ENCODE measurements at places on chromosomes 2 and 18.

- no peak for DNase-seq
Measured at GRCh38 chr2:16386431-16386830, 279.2 kb downstream of the CYRIA start.

DNA sequence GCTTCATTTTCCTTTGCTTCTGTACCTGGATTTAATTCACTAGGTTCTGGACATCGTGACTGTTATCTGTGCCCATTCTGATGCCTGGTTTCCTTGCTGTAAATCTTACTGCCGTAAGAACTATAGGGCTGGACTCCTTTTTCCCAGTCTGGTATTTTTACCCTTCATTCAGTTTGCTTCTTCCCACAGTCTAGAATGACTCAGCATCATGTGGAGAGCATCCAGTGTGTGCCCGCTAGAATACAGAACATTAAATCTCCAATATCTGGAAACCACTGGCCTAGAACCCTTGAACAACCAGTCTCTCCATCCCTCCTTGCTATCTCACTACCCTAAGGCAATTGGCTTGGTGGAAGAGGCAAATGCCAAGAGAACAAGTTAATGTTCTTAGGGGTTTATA, 1075.4 kb upstream of the ZEB2 start:
- no peak for DNase-seq

- no peak for DNase-seq
Measured at GRCh38 chr2:209472112-209472832, 48.4 kb downstream of the MAP2 start.

- peak; percentile 54 for DNase-seq
Measured at GRCh38 chr2:241354668-241355658, 1.1 kb upstream of the FARP2 start.

GRCh38 chr18:9950289-9951016, 36.6 kb downstream of the VAPA start:
- no peak for DNase-seq

GRCh38 chr2:149082079-149082478, 43.6 kb downstream of the LYPD6B start:
- DNase-seq, result no peak

DNA sequence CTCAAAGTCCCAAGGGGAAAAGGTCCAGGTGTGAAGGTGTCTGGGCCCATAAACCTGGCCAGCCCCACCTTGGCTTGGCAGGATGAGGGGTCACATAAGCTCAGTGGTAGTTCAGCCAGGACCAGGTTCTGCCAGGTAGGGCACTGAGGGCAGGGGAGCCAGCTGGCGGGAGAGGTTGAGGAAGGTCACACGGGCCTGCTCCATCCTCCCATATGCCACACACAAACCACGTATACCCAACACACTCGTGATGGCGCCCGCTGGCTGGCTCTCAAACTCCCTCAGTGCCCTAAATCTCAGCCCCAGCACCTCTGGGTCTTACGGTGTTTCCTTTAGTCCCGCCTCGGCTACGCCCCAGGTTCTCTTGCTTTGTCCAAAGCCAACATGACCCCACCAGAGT, 160.5 kb downstream of the ZFP36L2 start:
- DNase-seq, result no peak

DNA sequence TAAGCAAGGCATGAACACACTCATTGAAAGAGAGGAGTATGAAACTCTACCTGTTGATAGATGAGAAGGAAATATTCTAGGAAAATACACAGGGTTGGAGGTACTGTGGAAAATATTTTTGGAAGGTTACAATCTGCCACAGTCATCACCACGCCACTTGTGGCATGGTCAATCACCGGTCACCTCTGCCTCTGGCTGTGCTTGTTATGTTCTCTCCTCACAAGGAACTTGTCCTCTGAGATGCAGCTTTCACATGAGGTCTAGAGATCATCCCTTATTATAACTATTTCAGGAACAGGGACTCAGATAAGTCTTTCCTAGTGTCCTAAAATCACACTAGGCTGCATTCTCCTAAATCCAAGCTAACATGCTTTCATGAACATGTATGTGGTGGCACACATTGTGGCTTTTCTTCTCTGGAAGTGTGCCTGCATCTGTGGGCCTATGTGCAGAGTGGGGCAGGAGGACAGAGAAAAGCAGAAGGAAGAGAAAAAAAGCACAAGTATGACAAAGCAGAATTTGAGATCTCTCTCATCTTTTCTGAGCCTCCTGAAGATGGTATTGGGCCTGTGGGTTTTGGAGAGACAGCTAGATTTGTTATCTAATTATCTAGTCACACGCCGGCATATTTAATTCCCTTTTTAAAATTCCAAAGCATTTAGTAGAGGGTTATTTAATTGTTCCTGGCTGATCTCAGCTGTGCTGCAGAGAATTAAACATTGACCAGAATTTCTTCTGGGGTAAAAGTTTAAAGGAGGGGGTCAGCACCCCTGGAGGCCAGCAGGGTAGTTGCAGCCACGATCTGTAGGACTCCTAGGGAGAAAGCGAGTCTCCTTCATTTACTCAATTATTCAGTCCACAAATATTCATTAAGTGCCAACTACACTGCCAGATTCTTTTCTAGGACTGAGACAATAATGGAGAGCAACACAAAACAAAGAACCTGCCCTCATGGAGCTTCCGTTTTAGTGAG, 294.6 kb downstream of the RDH14 start:
- DNase-seq, result no peak

- DNase-seq, result no peak
Measured at GRCh38 chr2:1052771-1053191, 102.1 kb downstream of the SNTG2 start.

- DNase-seq, result no peak
Measured at GRCh38 chr2:162636206-162636728, 202.3 kb downstream of the KCNH7 start.

GRCh38 chr2:180523621-180524340, 456.6 kb upstream of the UBE2E3 start:
- no peak for DNase-seq

DNA sequence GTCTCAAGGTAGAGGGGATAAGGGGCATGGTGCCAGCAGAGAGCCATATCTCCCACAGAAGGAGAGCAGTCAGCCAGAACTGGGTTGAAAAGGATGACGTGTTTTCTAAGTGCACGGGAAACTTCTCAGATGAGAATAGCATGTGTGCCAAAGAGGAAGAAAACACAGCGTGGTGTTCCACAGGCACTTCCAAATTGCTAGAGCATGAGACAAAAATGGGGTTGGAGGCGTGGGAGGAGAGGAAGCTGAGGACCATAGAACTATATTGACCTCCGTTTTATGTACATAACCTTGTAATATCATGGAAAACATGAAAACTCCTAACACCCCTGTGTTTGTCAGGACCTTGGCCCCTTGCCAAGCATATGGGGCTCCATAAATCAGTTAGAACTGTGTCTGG, 682.7 kb upstream of the RAB6C start:
- no peak for DNase-seq

GRCh38 chr2:216149741-216150140, 40.6 kb downstream of the XRCC5 start:
- DNase-seq, result no peak

GRCh38 chr2:39942950-39943349, 163.9 kb upstream of the THUMPD2 start:
- DNase-seq, result no peak

GRCh38 chr2:54666131-54666633, 57.3 kb upstream of the EML6 start:
- no peak for DNase-seq

- no peak for DNase-seq
Measured at GRCh38 chr2:181566334-181567032, 90.4 kb downstream of the CERKL start.

DNA sequence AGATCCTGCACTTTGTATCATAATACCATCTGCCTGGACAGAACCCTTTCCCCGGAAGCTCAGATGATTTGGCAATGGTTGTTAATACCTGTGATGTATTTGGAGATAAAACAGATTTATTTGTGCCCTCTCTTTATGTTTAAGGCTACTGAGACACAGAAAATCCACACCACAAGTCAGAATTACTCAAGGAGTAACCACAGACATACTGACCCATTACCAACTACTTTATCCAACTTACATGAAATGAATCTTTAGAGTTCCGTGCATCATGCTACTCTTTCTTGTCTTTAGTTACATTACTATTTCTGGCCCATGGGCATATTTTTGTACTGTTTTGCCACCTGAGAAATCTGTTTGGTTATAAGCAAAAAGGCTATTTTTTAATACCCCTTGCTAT, 384.0 kb downstream of the STK39 start:
- no peak for DNase-seq

DNA sequence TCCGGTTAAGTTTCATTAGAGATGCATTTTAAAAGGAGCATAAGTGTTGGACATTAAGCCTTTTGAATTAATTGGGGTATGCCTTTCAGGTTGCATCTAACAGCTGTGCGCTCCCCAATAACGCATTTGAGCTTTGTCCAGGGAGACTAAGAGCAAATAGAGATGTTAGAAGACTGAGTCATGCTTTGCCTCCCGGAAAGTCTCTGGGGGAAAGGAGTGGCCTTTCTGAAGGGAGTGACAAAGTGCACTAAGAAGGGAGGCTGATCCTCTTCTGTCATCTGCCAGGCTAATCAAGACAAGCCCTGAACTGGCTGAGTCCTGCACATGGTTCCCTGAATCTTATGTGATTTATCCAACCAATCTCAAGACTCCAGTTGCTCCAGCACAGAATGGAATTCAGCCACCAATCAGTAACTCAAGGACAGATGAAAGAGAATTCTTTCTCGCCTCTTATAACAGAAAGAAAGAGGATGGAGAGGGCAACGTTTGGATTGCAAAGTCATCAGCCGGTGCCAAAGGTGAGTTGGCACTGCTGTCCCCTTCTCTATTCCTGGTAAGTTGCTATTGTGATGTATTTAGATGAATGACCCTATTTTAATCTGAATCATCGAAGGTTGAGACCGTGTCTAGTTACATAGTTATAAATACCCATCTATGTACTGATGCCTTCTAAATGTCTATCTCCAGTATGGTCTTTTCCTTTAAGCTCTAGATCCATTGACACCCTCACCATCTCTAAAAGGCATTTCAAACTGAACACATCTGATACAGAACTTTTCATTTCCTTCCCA, 12.1 kb downstream of the TTL start:
- no peak for DNase-seq

DNA sequence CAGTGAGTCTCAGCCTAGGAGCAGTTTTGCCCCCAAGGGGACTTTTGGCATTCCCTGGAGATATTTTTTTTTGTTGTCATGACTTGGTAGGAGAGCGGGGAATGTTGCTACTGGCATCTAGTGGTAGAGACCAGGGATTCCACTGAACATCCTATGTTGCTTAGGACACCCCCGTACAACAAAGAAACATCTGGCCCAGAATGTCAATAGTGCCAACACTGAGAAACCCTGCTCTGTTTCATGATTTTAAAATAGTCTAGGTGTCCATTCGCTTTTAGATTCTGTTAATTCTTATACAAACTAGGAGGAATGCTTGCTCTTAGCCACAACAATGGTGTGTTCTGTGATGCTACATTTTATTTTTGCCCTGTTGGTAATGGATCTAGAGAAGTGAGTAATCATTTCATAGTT, 225.8 kb upstream of the SIX3 start:
- no peak for DNase-seq

- no peak for DNase-seq
Measured at GRCh38 chr2:147456779-147457178, 388.1 kb upstream of the ACVR2A start.

DNA sequence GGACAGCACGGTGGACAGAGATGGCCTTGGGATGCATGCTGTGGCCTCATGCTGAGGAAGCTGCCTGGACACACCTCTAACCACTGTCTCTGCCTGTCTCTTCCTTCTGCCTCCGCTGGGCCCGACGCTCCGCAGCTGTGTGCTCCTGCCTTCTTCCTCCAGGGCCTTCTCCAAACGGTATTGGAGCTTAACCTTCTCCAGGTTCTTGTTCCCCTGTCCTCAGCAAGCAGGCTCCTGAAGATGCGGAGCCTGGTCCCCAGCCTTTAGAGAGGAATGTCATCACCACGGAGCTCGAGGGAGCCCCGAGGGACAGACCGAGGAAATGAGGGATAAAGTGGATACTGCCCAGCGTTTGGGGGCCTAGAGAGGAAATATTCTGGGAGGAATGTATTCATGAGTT, 155.1 kb downstream of the DYSF start:
- DNase-seq, result no peak

GRCh38 chr2:28163627-28164279, 228.9 kb upstream of the FOSL2 start:
- no peak for DNase-seq

GRCh38 chr18:58496231-58496630, 132.7 kb downstream of the ALPK2 start:
- DNase-seq, result no peak

DNA sequence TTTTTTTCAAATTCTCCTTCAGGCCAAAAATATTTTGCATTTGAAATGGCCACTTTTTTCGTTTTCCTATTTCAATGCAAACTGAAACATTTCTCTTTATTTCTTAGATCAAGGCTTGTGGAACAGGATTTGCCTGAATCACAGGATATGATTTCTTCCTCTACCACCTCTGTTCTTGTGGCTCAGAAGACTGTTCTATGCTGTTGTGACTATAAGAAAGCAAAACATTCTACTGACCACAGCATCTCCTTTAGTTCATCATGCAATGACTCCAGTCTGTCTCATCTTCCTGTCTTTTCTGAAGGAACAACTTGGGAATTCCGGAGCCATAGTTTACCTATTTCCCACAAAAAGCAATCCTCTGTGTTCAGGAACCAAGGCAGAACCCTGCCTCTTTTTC, 16.2 kb upstream of the ZNF512 start:
- no peak for DNase-seq

GRCh38 chr2:238587776-238588660, 161.3 kb downstream of the ASB1 start:
- DNase-seq, result no peak

- DNase-seq, result no peak
Measured at GRCh38 chr2:33236482-33237385, 239.7 kb upstream of the RASGRP3 start.

- DNase-seq, result no peak
Measured at GRCh38 chr2:222797261-222797660, 63.6 kb upstream of the ACSL3 start.

DNA sequence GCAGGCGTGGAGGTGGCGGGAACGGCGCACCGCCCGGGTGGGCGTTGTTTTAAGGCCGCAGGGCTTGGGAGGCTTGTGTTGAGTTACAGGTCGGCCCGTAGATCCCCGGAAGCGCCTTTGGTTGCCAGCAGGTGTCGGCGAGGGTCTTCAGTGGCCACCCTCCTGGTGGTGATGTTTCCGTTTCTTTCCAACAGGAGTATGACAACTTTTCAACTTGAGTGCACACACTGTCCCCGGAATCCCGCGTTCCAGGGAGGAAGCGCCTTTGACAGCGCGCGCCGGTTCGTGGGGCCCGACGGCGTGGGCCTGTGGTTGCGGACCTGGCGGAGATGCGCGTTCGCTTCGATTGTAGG, 1.0 kb upstream of the HDAC4 start:
- DNase-seq, result no peak
